NCI-H2029 treated with DMSO at 0.1 percent for 48 hours (cell line): ENCODE measurements at places on chromosomes 12 and 14.

DNA sequence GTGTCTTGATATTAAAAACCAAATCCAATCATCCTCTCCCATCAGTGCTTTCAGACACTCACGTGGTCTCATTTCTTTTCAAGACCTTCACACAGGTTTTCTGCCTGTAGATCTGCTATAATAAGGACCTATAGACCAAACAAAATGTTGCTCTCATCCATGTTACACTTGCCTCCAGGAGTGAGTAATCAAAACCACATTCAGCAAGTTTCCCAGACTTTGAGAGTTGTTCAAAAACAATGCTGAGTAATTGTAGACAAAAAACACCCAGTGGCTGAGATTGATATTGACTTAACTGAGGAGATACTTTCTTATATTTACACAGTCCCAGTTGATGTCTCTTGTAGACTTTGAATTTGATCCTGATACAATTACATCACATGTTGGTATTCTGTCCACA lies 383.1 kb downstream of the TMEM132D start:
- DNase-seq = no peak

GRCh38 chr12:26736563-26737486 lies 96.2 kb downstream of the ITPR2 start:
- no peak for DNase-seq

- DNase-seq = no peak
Measured at GRCh38 chr14:94049625-94050023, 23.5 kb downstream of the OTUB2 start.

DNA sequence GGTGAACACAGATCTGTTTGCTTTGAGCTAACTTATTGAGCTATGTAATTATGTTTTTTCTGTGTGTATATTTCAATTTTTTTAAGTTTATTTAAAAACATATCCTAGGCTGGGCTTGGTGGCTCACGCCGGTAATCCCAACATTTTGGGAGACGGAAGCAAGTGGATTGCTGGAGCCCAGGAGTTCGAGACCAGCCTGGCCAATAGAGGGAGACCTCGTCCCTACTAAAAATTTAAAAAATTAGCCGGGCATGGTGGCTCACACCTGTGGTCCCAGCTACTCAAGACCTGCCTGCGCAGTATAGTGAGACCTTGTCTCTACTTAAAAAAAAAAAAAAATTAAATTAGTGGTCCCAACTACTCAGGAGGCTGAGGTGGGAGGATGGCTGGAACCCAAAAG lies 16.2 kb upstream of the RNASE1 start:
- DNase-seq = no peak

GRCh38 chr14:33839193-33840076 lies 111.4 kb downstream of the EGLN3 start:
- peak; percentile 100 for DNase-seq

DNA sequence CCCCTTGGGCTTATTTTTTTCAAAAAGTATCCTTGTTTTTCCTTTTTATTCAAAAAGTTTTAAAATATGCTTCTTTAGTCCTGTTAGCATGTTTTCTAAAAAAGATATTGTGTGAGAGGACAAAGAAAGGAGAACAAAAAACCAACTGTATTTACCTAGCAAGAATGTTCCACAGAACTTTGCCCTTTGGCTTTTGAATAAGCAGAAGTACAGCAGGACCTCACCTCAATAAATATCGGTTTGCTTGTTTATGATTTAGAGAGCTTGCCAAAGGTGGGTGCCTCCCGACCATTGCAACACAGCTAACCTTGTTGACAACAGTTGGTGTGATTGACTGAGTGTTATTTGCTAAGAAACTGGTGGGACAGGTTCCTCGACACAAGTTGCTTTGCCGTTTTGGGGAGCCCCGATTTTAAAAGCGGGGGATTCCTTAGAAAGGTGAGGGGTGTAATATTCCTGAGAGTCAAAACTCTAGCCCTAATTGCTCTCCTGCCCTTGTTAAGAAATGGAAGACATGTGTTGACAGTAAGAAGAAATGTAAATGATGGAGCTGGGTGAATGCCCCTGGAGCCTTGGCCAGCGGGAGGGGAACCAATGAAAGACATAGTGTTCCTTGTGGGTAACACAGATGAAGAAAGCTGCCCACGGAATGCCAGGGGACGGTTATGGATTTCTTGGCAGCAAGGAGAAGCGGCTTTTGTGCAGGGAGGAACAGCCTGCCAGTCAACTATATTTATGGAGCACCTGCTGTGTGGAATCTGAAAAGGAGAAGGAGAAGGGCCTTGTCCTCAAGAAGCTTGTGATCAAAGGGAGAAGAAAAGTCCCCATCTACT lies 13.7 kb downstream of the MYBPC1 start:
- DNase-seq = no peak

DNA sequence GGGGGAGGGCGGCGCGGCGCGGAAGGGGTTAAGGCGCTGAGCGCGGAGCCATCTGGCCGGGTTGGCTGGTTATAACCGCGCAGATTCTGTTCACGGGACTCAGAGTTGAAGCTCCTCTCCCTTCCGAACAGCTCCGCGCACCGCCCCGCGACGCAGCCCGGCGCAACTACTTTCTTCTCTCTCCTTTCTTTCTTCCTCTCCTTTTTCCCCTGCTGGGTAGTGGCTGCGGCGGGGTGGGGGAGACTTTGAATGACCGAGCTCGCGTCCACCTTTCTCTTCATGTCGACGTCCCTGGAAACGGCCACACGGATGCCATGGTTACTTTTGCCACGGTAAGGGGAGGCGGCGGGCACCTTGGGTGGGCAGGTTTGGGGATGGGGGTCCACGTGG lies at the start of gene NTF3:
TSS of gene NTF3 (plus strand) at position 98 of the 390 bp plus-strand sequence. CDS start at position 315, 217 bp downstream.
- no peak for DNase-seq

DNA sequence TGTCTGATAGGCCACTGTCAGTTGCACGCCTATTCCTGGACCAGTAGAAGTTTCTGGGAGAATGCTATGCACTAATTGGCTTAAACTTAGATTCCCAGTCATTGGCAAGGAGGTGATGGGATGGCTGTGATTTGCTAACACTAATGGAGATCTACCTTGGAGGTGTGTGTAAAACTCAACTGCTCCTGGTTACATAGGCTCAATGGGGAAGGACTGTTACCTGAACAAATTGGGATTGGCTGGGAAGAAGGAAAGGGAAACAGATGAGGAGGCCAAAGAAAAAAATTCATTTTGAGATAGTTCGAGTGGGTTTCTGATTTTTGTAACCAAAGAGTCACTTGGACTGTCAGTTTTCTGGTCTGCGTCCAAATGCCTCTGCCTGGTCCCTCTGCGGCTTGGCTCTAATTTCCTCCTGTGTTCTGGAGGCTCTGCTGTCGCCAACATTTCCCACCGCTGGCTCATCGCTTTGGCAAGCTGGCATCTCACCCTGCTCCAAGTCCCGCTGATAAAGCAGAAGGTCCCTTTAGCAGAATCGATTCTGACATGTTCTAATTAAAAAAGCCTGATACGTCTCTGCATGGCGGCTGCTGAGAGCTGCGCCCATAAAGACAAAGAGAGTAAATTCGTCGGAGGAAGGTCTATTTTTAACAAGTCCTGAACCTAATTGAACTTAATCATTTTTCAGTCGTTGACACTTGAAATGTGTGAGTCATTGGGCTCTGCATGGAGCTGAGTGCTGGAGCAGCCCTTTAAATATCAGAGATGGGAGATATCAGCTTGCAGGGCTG lies 2.0 kb upstream of the CCDC63 start:
- no peak for DNase-seq

DNA sequence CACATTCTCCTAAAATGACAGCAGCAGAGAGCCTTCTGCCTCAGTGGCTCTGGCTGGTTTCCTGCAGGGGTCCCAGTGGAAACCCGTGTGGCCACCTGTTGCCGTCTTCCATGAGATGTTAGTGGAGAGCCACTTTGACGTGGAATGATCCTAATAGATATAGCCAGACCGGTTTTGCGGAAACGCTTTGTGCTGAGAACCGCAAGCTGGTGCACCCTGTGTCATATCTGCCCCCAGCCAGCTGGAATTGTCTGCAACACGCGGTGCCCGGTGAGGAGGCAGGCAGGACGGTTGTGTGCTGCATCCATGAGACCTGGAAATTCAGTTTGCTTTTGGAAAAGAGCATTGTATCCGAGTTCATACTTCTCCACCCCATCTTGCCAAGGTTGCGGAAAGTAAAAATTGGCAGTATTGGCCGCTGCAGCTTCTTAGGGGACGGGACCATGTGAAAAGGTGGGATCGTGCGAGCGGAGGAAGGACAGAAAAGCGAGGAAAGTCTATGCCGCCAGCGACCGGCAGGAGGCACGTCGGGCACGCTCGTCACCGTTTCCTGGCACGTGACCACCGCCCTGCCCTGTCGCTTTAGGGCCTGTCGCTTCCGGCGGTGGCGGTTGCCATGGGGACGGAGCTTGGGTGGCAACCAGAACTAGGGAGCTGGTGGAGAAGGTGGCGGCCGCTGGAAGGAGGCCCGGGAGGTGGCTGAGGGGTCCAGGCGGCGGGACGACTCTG lies at the start of gene CFAP251:
TSS of gene CFAP251 (plus strand) at position 643 of the 729 bp plus-strand sequence. CDS start 2,714 bp downstream, outside the sequence.
- DNase-seq = peak; percentile 83

- no peak for DNase-seq
Measured at GRCh38 chr12:31207799-31208465, 118.0 kb downstream of the SINHCAF start.

GRCh38 chr14:70744641-70745040 lies 64.7 kb downstream of the MAP3K9 start:
- DNase-seq = no peak

- DNase-seq = no peak
Measured at GRCh38 chr12:10571141-10571540, 42.3 kb downstream of the MAGOHB start.

GRCh38 chr14:104651876-104652260 lies 37.5 kb upstream of the INF2 start:
- DNase-seq = no peak

GRCh38 chr14:39857376-39858055 lies 425.3 kb upstream of the FBXO33 start:
- no peak for DNase-seq

- no peak for DNase-seq
Measured at GRCh38 chr14:86787717-86788116, 1205.3 kb downstream of the GALC start.

DNA sequence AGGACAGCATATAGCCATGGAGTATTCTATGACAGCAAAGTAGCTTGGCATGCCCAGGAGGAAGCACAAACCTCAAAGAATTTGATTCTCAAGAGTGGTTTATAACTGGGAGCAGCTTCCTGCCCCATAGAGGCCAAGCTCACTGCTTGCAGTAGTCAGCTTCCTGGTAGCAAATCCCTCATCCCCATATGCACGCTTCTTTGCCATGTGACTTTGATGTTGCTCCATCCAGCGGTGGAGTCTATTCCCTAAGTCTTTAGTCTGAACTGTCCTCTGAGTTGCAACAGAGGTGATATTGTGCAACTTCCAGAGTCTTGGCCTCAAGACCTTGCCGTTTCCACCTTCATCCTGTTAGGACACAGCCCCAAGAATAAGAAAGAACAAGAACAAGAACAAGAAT lies 996.8 kb upstream of the TMEM132C start:
- DNase-seq = no peak

GRCh38 chr14:61335049-61335448 lies 13.7 kb downstream of the PRKCH start:
- DNase-seq = no peak

GRCh38 chr12:578748-579419 lies 84.4 kb downstream of the NINJ2 start:
- no peak for DNase-seq

DNA sequence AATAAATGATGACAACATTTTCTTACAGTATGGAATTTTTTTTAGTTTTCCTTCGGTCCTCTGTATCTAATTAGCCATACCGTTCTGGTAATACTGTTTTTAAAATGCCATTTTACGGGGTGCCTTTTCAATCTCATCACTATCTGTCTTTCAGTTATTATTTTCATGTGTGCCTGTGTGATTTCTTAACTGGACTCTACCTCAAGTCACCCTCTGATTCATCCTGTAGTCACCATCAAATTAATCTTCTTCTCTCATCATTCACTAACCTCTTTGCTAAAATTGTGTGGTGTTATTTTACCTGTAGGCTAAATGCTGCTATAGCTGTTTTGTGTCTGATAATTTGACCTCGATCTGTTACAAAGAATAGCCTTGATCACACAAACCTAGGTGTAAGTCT lies 16.0 kb upstream of the CCT2 start:
- no peak for DNase-seq

- DNase-seq = no peak
Measured at GRCh38 chr12:86530996-86531655, 274.9 kb upstream of the MGAT4C start.

DNA sequence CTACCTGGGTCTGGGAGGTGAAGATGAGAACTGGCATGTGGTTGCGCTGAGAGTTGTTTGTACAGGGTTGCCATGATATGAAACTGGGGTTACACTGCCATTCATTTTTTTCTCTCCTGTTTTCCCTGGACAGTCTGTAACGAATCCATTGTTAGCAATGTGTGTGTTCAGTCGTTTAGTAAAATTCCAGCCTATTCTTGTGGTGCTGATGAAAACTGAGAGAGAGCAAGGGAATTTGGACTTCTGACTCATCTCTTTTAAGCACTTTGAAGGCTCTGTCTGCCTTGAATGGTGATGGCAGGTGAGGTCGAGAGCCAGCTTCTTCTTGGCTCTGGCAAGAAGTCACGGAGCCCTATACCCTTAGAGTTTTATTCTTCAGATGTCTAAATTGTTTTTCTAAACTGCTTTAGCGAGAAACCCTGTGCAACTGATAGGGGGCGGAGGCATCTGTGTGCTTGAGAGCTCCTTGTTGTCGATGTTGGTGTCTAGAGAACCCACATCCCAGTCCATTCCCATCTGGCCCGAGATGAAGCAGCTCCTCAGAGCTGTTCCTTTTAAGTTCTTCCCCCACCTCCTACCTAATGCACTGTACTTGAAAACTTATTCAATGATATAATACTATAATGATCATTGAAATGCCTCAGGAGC lies 204.4 kb downstream of the TMX1 start:
- DNase-seq = no peak

- DNase-seq = no peak
Measured at GRCh38 chr12:31387466-31387865, 61.5 kb upstream of the SINHCAF start.
